CD4-positive, alpha-beta memory T cell (primary cell): ENCODE measurements at places on chromosomes 5 and 9. TPM values are rescaled to one million over a fixed set of nuclear protein-coding genes. Genes with fewer than 3 reads are reported as not detected.

- no peak for DNase-seq
These were observed 15.5 kb upstream of the SLC25A51 start for GRCh38 chr9:37919246-37919955.

Gene DRD1
- not detected for total RNA-seq

DNA sequence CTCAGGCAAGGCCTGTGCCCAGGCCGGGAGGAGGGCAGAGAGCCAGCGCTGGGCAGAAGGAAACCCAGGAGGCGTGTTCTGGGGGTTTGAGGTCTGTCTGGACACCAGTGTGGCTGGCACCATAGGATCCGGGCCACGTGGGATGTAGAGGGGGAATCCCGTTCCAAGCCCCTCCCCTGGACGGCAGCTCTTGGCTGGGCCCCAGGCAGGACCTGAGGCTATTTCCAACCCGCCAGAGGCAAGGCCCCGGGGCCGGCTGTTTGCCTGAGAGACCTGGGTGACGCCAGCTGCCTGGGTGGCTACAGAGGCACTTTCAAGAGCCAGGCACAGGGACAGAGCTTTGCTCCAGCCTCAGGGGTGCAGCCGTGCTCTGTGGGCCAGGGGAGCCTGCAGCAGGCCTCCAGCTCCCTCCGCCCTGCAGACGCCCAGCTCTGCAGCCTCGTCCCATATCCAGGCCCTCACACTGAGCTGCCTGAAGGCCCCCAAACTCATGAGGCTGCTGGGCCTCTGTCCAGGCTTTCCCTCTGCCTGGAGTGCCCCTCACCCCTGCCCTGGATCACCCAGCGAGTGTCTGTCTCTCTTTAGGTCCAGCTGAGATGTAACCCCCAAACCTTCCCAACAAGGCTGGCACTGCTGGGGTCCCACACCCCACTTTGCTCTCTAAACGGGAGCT lies 56.6 kb upstream of the EGFL7 start:
- no peak for DNase-seq

DNA sequence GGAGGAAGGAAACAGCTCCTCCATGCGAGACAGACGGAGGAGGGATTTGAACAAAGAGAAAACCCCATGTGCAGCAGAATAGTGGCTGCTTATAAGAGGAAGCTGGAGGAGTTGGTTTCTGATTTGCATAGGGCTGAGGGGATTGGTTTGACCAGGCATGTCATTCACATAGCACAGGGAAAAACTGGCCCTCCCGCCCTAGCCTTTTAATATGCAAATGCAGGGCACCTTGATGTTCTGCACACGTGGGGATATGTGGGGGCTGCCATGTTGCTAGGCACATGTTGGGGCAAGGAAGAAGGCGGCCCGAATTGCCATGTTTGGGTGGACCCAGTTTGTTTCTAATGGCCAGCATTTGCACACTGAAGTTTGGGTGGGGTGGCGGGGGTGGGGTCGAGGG lies 42.2 kb downstream of the OSMR start:
- DNase-seq = no peak

- DNase-seq = no peak
These were observed 45.5 kb upstream of the MPDZ start for GRCh38 chr9:13324988-13325387.

Gene GAPT
- not detected for total RNA-seq

DNA sequence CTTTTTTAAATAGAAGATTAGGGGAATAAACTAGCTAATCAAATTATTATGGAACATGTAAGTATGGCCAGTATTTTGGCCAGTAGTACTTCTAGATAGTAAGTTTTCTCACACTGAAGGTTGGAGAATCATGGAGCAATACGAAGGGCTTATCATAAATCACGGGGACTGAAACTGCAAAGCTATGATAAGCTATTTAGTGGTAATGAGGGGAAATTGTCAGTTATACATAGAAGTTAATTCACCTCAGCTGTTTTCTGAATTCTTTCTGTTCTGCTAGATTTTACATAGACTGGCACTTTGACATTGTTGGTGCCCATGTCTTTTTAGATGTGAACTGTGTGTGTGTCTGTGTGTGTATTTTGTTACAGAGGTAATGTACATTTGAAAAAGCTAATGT lies 34.5 kb upstream of the FAM151B start:
- DNase-seq = no peak

DNA sequence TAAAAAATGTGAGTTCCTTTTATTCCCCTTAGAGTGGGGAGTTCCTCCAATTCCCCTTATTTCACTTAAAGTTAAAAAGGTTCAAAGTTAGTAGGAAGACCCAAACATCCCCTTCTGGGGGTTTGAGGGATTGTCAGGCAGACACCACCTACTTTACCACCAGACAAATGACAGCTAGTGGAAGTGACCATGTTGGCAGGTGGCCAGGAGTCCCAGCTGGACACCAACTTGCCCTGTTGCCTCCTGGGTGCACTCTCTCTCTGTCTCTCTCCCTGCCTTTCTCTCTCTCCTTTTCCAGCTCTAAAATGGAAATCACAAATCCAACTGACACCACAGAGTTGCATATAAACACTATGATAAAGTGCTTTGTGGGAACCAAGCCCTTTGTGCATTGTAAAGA lies 307.7 kb upstream of the TLE4 start:
- no peak for DNase-seq

DNA sequence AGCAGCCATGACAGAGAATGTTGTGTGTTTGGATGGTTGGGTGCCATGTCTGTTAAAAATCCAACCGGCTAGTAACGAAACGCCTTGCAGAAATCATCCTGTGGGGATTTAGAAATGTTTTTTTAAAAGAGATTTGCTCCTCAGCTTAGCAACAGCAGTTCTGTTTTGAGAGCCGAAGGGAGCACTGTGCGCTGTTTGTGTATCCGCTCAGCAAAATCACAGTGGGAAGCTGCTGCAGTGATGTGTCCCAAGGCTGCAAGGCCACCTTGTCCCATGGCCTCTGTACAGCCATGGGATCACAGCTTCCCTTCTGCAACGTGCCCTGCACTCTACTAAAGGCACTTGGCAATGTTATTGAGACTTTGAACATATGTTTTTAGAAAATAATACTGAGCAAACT lies 40.9 kb downstream of the TRIO start:
- DNase-seq = no peak

GRCh38 chr5:35373249-35373648 lies 143.0 kb upstream of the PRLR start:
- DNase-seq = no peak
